ENCODE measurements at places on chromosomes 7 and 10.

GRCh38 chr7:46900312-46901263 lies 681.3 kb downstream of the TNS3 start:
- no peak for DNase-seq

- DNase-seq, result no peak
Observed at GRCh38 chr10:126268013-126268920, 120.0 kb downstream of the ADAM12 start.

GRCh38 chr7:82234457-82235049 lies 209.0 kb downstream of the CACNA2D1 start:
- no peak for DNase-seq

GRCh38 chr10:11319990-11320602 lies 291.4 kb downstream of the USP6NL start:
- DNase-seq, result no peak
